ENCODE measurements at places on chromosomes 1 and 21. TPM values are rescaled to one million over a fixed set of nuclear protein-coding genes. Genes with fewer than 3 reads are reported as not detected.

DNA sequence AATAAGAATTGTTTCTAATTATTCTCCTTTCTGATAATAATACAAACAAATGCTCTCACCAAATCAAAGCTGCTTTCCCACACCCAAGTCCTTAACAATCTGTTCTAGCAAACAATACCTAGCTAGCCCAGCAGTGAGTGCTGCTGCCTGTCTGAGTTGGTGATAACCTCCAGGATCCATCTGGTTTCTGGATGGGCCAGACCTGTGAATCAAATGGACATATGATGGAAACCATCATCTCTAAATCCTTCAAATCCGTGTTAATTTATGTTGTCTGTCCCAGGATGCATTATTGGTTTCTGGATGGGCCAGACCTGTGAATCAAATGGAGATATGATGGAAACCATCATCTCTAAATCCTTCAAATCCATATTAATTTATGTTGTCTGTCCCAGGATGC lies 1230.0 kb downstream of the AMY1C start:
- DNase-seq: no peak

DNA sequence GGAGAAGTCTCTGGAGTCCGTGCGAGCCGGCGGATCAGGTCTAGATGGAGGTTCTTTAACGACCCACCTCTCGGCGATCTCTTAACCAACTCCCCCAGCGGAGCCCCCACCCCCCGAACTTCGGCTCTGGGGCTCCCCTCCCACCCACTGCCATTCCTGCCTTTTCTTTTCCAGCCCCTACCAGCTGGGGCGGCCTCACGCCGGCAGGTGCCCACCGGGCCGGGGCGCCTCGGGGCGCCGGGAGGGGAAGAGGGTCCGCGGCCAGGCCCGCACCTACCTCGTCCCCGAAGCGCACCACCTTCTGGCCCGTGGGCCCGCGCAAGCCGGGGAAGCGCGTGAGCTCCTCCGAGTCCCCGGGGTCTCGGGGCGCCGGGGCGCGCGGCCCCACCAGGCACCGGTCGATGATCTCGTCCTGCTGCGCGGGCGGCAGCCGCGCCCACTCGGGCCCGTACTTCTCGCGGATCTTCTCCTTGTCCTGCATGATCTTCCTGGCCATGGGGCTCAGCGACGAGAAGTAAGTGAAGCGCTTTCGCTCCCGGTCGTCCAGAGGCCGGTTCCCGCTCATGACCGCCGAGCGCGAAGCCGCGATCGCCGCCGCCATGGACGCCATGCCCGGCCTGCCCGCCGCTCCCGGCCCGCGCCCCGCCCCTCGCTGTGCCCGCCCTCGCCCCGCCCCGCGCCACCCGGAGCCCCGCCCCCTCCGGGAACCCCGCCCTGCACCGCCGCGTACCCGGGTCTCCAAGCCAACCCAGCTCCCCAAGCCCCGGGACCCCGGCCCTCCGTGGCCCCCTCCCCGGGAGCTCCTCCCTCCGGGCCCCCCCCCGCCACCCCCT lies at the start of gene C1orf198:
C1orf198 (minus strand) TSS at position 619 of the 833 bp plus-strand sequence; CDS start at position 610, 9 bp downstream.
- peak; percentile 97 for DNase-seq

- no peak for DNase-seq
These were observed 55.2 kb downstream of the BRWD1 start for GRCh38 chr21:39258207-39258606.

- no peak for DNase-seq
These were observed 44.1 kb downstream of the S100B start for GRCh38 chr21:46560568-46561444.

The MX2 gene
- total RNA-seq: 11.4 TPM

The S100A3 gene
- total RNA-seq: not detected

DNA sequence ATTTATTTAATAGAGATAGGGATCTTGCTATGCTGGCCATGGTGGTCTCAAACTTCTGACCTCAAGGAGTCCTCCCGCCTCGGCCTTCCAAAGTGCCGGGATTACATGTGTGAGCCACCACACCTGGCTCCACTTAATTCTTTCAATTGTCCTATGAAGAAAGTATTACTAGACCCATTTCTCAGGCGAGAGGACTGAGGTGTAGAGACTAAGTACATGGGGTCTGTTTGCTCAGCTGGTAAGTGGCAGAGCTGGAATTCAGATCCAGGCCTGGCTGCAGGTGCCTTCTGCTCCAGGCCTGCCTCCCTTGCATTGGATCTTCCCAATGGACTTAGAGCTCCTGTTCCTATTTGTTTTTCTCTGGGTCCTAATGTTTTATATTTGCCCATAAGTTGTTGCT lies 55.5 kb downstream of the HTR6 start:
- no peak for DNase-seq

The LYPD8 gene
- total RNA-seq: not detected

- DNase-seq: peak; percentile 97
These were observed 55.0 kb upstream of the PAX7 start for GRCh38 chr1:18575620-18576019.

The PCNT gene
- total RNA-seq: 34.6 TPM

- DNase-seq: no peak
These were observed 67.3 kb upstream of the MAP10 start for GRCh38 chr1:232737917-232738316.

The FNDC10 gene
- total RNA-seq: 10.4 TPM

GRCh38 chr1:29114654-29115053 lies 9.0 kb downstream of the TMEM200B start:
- no peak for DNase-seq
